Lower leg skin (tissue), 4 donors: ENCODE measurements at places on chromosomes 1 and 21.

DNA sequence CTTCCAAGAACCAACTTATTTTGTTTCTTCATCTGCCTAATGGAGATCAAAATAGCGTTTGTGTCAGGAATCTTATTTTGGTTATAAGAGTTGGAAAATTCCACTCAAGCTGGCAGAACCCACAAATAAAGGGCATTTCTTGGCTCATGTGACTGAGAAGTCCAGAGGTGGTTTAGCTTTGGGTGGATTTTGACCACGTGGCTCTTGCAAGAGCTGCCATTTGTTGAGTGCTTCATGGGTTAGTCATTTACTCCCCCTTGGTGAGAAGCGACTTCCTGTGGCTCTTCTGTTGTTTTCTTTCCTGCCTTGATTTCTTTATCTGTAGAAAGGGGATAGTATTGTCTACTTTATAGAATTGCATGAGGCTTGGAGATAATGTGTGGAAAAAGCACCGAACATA is 9.5 kb upstream of the RNF186 start:
- no peak for DNase-seq

GRCh38 chr1:116487031-116487430 is 83.8 kb downstream of the CD58 start:
- no peak for DNase-seq

GRCh38 chr1:11524465-11525150 is 45.7 kb downstream of the DISP3 start:
- no peak for DNase-seq

GRCh38 chr1:43067233-43067745 is 104.8 kb downstream of the EBNA1BP2 start:
- DNase-seq, result no peak

DNA sequence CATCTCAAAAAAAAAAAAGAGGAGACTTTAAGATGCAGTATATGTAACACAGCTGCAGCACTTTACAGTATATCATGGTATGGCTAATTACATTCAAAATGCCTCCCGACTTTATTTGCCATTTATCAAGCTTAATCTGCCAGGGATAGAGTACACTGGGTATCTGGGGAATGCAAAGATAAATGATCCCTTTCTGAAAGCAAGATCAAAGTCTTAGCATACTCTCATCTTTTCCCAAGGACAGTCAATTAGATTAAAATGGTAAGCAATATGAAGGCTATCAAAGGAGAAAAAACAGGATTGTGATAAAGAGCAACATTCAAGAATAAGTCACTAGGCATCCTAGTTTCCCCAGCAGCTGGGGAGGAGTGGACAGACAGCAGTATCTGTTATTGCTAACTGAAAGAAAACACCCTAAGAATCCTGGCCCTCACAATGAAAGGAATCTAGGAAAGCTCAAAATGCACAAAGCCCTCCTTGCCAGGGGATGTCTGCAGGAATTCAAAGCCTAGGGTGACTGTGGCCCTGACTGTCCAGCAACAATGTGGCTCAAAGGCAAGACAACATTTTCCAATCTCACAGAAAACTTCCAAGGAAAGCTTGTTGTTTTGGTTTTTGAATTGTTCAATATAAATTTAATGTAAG is 56.7 kb upstream of the RAP1GAP start:
- no peak for DNase-seq

- DNase-seq, result no peak
These were observed at the start of gene CFAP74 for GRCh38 chr1:2003541-2004131. Gene CFAP74, minus strand, starts transcription at chr1:2003786. Its CDS starts 12,830 bp downstream, at chr1:1990956.

GRCh38 chr1:4743978-4744750 is 89.8 kb downstream of the AJAP1 start:
- no peak for DNase-seq

DNA sequence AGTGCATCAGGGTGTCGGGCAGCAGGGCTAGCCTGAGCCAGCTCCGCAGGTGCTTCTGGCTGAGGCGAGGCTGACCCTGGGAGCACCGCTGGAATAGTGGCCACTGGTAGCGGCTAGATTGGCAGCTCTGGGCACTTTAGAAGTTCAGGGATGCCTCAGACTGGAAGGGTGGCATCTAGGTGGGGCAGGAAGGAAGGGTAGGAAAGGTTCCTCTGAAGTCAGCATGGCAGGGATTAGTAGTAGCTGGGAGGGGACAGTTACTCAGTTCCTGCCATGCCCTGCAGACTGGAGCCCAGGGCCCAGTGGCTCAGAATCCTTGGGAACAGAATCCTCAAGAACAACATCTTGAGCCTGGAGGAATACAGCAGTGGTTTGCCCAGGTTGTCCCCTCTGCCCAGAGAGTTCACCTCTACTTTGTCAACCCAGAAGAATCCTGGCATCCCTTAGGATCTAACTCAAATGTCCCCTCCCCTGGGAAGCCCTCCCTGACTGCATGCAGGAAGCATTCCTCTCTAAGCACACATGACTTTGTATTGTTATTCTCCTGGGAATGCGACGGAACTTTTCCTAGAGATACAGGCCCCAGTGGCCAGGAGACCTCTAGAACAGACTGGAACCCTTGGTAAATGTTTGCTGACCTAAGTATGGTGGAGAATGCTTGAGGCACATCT is 39.5 kb upstream of the BCAR3 start:
- peak; percentile 69 for DNase-seq

DNA sequence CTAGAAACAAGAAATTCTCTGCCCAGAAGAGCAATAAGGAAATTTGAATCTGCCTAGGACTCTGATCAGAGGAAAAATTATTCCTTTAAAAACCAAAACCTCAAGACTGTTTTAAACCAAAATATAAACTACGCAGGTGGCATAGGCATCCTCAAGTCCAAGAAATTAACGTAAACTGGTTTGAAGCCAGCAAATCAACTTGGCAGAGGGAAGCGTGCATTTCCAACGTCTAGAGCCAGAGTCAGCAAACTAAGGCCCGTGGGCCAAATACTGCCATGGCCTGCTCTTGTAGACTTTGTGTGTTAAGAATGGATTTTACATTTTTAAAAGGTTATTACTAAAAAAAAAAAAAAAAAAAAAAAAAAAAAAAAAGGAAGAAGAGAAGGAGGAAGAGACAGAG is 67.8 kb upstream of the VTCN1 start:
- no peak for DNase-seq
